ENCODE measurements at places on chromosomes 7 and 10.

GRCh38 chr7:4267341-4268039 lies 414.6 kb upstream of the FOXK1 start:
- DNase-seq: no peak

DNA sequence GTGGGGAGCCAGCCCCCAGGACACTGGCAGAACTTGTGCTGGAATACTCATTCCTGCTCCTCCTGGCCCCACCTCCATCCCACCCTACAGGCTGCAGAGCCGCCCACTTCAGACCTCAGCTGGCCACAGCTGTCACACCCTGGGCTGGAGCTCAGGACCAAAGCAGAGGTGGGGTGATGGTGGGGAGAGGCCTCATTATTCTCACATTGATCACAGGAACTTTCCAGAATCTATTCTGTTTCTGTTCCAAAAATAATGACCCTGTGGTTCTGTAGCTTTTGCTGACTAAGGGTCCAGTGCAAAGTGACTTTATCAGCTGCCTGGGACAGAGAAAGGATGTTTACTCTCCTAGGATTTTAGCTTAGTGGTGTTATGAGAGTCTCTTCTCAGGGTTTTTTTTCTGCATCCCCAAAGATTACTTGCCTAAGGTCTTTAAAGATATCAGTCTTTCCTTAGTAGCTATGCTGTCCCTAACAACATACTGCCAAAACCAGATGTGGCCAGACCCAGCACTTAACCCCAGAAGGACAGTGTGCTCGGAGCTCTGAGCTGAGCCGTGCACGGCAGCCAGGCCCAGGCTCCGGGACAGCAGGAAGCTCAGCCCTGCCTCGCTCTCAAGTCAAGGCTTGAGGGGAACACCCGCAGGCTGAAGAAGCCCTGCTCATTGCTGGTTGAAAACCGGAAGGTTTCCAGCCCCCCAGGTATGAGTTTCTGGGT lies 223.3 kb downstream of the MLLT10 start:
- DNase-seq: no peak

- no peak for DNase-seq
Measured at GRCh38 chr7:98212532-98213041, 1.3 kb downstream of the BHLHA15 start.

DNA sequence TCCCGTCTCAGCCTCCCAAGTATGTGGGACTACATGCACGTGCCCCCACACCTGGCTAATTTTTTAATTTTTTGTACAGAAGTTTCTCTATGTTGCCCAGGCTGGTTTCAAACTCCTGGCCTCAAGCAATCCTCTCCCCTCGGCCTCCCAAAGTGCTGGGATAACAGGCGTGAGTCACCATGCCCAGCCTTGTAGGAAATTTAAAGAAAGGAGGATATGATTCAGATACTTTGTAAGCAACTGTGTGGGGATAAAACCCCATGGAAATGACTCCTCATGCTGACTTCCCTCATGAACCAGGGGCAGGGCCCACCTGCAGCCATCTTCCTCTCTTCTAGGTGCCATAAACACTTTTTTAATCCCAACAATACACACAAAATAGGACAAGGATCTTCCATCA lies 50.2 kb downstream of the APBB1IP start:
- DNase-seq: no peak

DNA sequence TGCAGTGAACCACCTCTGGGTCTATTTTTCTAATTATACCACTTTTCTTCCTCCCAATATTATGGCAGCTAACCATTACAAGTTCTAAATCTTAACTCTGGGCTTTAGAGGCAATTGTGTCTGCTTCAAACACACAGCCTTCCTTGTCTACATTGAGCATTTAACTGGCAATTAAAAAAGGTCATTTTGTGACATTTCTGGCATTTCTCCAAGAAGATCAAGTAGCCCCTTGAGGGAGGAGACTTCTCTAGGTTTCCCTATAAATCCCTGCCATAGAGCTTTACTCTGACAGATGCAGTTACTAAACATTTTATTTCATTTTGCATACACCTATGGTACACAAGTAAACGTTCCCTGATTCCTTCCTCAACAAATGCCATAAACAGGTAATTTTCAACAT lies 33.4 kb upstream of the FAM133B start:
- DNase-seq: no peak
